Activated CD4-positive, alpha-beta memory T cell treated with anti-CD3 and anti-CD28 coated beads for 36 hours (primary cell): ENCODE measurements at places on chromosomes 4 and X. TPM values are rescaled to one million over a fixed set of nuclear protein-coding genes. Genes with fewer than 3 reads are reported as not detected.

DNA sequence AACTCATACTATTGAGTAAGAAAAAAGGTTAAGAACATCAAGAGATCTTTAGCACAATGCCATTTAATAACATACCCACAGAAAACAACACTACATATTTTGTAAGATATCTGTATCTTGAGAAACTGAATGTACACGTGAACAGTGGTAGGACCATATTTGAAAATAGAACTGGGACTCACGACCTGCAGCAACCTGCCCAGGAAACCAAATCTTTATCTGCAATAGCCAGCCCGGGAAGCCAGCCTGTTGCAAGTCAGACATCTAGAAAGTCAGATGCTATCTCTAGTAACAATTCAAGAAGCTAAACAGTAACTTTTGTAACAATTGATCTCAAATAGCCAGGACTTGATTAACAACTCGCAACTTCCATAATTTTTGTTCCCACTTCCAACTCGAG is 52.6 kb upstream of the SOD3 start:
- H3K4me1 ChIP-seq = no peaks in the 10 kb centered on the region
- no peaks in the 10 kb centered on the region for H3K36me3 ChIP-seq
- no peak overlapping the region for H3K27ac ChIP-seq
- peaks cover 3% of the 10 kb centered on the region for H3K27me3 ChIP-seq
- no peak overlapping the region for H3K4me3 ChIP-seq
- DNase-seq = no peak

DNA sequence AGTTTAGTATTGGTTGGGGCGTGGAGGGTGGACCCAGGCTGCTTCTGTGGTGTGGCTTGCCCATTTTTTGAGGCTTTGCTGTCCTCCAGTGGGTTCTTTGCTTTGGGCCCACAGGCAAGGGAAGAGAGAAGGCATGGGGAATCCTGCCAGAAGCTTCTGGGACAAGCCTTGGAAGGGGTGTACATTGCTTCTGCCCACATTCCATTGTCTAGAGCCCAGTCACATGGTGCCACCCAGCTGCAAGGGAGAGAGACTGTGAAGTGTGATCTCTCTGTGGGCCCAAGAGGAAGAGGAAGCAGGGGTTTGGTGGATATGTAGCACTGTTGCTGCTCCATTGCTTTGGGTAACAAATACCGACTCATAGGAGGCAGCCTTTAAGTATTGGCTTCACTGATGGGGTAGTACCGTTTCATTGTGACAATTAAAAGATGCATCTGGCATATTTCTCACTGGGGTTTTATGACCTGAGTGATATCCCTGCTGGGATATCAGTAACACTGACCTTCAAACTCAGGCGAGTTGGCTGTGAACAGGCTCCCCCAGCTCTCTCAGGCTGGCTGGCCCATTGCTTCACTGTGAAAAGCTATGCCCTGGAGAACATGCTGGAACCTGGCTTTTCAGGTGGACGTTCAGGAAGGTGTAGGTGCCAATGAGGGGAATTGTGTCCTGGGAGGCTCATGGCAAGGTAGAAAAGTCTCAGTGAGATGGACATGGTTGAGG is 85.9 kb downstream of the CLDN34 start:
- H3K4me3 ChIP-seq = no peak overlapping the region
- peaks cover 2% of the 10 kb centered on the region for H3K36me3 ChIP-seq
- H3K27me3 ChIP-seq = no peaks in the 10 kb centered on the region
- no peak for DNase-seq
- no peak overlapping the region for H3K27ac ChIP-seq

DNA sequence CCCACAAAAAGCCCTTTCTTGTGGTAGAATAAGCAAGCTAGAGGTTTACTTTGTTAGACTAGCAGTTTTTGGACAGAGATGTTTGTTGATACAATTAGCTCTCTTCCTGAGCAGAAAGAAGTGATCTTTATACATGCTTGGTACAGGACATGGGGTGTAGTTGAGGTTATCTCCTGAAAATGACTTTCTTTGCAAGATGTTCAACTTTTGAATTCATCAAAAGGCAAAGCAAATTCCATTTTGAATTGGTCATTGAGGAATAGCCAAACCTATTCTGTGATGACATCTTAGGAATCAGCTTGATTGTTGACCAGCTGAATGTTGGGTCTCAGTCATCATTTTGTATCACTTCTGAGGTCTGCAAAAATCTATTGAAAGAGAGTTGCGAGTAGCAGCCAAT is 3.8 kb downstream of the CPE start:
- no peak for DNase-seq
- no peak overlapping the region for H3K27ac ChIP-seq
- H3K27me3 ChIP-seq = peaks cover 30% of the 10 kb centered on the region
- no peak overlapping the region for H3K4me3 ChIP-seq

- no peak overlapping the region for H3K4me3 ChIP-seq
- peaks cover 3% of the 10 kb centered on the region for H3K27me3 ChIP-seq
- no peaks in the 10 kb centered on the region for H3K4me1 ChIP-seq
Measured at GRCh38 chrX:132843363-132843762, 115.1 kb downstream of the HS6ST2 start.

DNA sequence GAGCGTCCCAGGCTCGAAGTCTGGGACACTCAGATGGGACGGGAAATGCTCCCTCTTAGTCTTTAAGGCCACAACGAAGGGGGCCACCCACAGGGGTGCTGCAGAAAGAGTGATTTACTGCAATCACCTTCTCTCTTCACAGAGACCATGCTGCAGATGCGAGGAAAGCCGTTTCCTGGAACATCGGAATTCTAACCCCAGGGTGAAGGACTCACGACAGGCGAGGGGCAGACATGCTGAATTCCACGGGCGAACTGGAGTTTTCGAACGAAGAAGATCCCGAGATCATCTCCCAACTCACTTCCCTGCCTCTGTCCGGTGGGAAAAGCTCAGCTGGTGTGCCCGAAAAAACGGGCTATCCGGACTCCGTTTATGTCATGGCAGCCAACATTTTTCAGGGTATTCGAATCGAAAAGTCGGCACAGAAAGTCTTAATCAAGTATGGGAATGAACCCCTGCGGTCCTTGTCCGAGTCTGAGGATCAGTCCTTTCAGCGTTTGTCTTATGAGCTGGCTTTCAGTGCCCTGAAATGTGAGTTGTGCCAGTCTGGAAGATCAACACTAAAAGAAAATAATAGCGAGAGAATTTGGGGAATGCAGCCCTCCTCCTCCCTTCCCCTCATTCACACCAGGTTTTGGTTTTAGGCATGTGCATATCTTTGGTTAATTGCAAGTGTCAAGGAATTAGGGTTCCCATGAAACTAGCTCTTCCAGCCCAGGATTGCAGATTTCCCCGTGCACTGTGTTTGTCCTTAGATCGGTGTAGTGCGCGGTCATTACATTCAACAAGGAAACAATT is 905 bp downstream of the NSUN7 start:
- H3K36me3 ChIP-seq = no peaks in the 10 kb centered on the region
- peaks cover 3% of the 10 kb centered on the region for H3K4me1 ChIP-seq
- no peak for DNase-seq

GRCh38 chrX:314781-315595 is 3.6 kb downstream of the GTPBP6 start:
- H3K27me3 ChIP-seq = no peaks in the 10 kb centered on the region
- peaks cover 23% of the 10 kb centered on the region for H3K36me3 ChIP-seq
- no peak for DNase-seq
- no peak overlapping the region for H3K27ac ChIP-seq
- H3K4me3 ChIP-seq = no peak overlapping the region
- peaks cover 11% of the 10 kb centered on the region for H3K4me1 ChIP-seq

- DNase-seq = no peak
- H3K4me1 ChIP-seq = no peaks in the 10 kb centered on the region
- H3K27ac ChIP-seq = no peak overlapping the region
- H3K4me3 ChIP-seq = no peak overlapping the region
Measured at GRCh38 chr4:58261526-58261925, 1151.3 kb upstream of the IGFBP7 start.

GRCh38 chr4:181933471-181933870 is 309.7 kb upstream of the TENM3 start:
- H3K4me3 ChIP-seq = no peak overlapping the region
- H3K4me1 ChIP-seq = no peaks in the 10 kb centered on the region
- no peaks in the 10 kb centered on the region for H3K36me3 ChIP-seq
- H3K27me3 ChIP-seq = no peaks in the 10 kb centered on the region
- no peak for DNase-seq

GRCh38 chr4:137909529-137910309 is 332.4 kb downstream of the SLC7A11 start:
- no peak for DNase-seq
- H3K36me3 ChIP-seq = no peaks in the 10 kb centered on the region
- H3K27me3 ChIP-seq = no peaks in the 10 kb centered on the region
- no peak overlapping the region for H3K4me3 ChIP-seq
- H3K27ac ChIP-seq = no peak overlapping the region

DNA sequence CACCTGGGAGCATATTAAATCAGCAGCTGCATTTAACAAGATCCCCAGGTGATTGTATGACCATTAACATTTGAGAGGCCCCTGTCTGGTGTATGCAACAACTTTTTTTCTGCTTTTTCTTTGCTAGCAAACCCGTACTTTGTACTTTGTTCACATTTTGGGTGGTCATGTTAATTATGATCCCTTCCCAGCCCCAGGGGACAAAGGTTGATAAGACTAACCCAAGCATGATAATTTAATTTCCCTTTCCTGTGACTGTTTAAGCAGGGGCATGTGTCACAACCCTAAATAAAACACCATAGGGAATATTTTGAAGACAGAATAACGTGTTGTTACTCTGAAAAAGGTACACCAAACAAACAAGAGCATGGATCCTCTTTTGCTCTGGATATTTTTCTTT is 332.0 kb downstream of the PCDH18 start:
- no peak overlapping the region for H3K4me3 ChIP-seq
- no peaks in the 10 kb centered on the region for H3K27me3 ChIP-seq
- no peaks in the 10 kb centered on the region for H3K36me3 ChIP-seq
- H3K4me1 ChIP-seq = no peaks in the 10 kb centered on the region
- no peak overlapping the region for H3K27ac ChIP-seq

DNA sequence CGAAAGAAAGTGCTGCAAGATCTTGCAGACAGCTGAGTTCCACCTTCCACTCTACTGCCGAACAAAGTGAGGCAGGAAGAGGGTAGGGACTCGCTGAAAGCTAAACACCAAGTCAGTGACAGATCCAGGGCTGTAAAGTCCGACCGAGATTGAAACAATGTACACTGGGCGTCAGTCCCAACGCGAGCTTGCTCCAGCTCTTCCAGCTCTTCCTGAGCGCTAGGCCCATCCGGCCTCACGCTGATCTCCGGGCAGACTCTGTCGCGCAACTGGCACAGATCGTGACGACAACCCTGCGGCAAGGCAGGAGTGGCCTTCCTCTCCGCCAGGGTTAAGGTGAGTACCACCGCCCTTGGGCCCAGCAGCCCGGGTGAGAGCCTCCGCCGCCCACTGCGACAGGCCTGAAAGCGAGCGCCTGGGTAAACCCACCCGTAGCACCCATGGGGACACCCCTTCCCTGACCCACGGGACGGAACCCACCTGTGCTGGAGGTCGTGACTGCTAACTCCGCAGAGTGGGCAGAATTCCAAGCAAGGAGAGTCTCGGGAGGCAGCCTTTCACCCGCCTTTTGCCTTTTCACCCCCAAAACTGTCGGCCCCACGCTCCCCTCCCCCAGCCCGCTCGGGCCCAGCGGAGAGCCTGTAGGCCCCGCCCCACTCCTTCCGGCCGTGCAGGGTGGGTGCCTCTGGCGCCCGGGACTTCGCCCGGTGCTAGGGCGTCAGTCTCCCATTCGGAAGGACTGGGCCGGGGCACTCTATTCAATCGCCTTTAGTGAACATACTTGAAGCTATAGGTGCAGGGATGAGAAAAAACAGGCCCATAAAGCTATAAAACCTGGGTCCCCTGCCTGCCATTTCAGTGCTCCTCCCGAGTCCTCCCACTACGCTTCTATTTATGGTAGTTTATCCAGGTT is at the start of gene TMLHE:
TSS of gene TMLHE (minus strand) at position 641 of the 913 bp plus-strand sequence. CDS start 67,676 bp downstream, outside the sequence.
- H3K4me1 ChIP-seq = peaks cover 29% of the 10 kb centered on the region
- peak; percentile 75 for DNase-seq

DNA sequence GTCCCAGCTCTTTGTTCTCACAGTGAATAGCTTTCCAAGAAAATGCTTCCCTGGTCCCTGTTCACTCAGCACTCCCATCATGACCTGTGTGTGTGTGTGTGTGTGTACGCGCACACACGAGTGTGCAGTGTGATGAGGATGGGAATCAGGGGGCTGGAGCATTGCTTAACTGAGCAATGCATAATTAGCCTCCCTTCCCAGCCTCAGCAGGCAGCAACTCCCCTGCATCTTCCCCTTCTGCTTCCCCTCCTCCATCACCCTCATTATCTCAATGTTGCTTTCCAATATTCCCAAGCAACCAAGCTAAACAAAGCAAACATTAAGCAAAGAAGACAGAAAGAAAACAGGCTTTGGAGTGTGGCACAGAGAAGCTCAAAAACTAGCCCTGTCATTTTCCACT is 137.0 kb downstream of the RBM47 start:
- no peak for DNase-seq
- H3K27me3 ChIP-seq = peaks cover 2% of the 10 kb centered on the region
- H3K36me3 ChIP-seq = no peaks in the 10 kb centered on the region
- H3K4me3 ChIP-seq = no peak overlapping the region
- H3K27ac ChIP-seq = no peak overlapping the region

DNA sequence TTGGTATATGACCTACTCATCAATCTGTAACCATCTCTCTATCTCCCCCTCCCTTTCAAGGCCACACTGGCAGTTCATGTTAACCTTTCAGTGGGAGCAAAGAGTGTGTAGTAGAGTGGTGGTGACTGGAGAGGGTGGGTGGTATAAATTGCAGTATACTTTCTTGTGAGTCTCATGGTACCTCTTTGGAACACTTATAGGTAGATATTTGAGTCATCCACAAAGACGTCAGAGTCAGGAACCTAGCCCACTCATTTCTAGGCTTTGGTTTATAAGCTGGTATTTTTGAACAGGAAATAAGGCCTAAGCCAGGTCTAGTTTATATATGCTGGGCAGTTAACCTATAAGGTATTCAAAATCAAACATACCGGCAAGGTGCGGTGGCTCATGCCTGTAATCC is 36.3 kb downstream of the RLIM start:
- peak; percentile 36 for DNase-seq
- peak overlapping the region; percentile 62 for H3K27ac ChIP-seq
- no peaks in the 10 kb centered on the region for H3K27me3 ChIP-seq

GRCh38 chr4:2604614-2605013 is 68.2 kb downstream of the FAM193A start:
- H3K36me3 ChIP-seq = peaks cover 6% of the 10 kb centered on the region
- H3K27ac ChIP-seq = no peak overlapping the region
- H3K4me1 ChIP-seq = peaks cover 21% of the 10 kb centered on the region
- no peaks in the 10 kb centered on the region for H3K27me3 ChIP-seq

DNA sequence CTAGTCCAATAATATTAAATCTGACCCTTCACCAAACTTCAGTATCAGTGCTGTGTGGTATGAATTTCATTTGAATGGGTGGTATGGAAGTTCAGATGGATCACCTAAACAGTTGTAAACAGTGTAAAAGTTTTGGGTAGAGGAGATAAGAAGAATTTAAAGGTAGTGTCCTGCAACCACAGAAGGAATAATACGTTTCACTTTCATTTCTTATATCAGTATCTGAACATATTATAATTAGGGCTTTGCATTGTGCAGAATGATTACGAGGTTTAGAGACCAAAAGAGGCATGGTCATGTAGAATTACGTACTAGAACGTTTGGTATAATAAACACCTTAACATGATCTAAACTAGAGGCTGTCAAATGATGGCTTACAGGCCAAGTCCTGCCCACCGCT is 116.1 kb downstream of the PDLIM5 start:
- H3K4me1 ChIP-seq = peaks cover 4% of the 10 kb centered on the region
- no peaks in the 10 kb centered on the region for H3K36me3 ChIP-seq
- DNase-seq = no peak

HS6ST2 gene
- 0.75 TPM for total RNA-seq

CCNB3 gene
- 0.14 TPM for total RNA-seq

COL4A6 gene
- not detected for total RNA-seq

ETDA gene
- not detected for total RNA-seq

TBX22 gene
- total RNA-seq = not detected

PRDM8 gene
- 3.0 TPM for total RNA-seq
